ENCODE measurements at places on chromosomes 3 and 15.

DNA sequence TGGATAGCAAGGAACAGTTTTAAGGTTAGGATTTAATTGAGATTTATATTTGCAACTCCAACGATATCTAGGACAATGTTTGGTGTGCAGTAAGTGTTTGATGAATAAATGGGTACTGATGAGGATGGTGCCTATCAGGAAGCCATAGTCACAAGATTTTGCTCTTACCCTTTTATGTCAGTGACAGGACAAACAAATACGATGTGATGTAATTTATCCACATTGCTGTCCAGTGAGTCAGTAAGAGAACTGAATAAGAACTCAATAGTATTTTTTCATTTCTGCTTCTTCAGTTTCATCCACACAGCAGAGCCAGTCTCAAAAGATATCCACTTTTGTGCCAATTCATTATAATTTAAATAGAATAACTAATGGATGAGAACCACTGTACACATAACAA, 18.5 kb downstream of the C3orf85 start:
- no peak overlapping the region for H3K4me3 ChIP-seq
- no peaks in the 10 kb centered on the region for H3K4me1 ChIP-seq
- H3K36me3 ChIP-seq = no peaks in the 10 kb centered on the region
- no peaks in the 10 kb centered on the region for H3K27me3 ChIP-seq
- no peak overlapping the region for H3K27ac ChIP-seq

GRCh38 chr3:182027366-182027765, 315.6 kb downstream of the SOX2 start:
- no peak overlapping the region for H3K4me3 ChIP-seq
- H3K4me1 ChIP-seq = no peaks in the 10 kb centered on the region
- DNase-seq = no peak
- H3K27me3 ChIP-seq = no peaks in the 10 kb centered on the region
- H3K36me3 ChIP-seq = no peaks in the 10 kb centered on the region

GRCh38 chr3:134253475-134254226, 3.0 kb upstream of the RYK start:
- no peaks in the 10 kb centered on the region for H3K36me3 ChIP-seq
- DNase-seq = no peak
- no peaks in the 10 kb centered on the region for H3K27me3 ChIP-seq
- no peaks in the 10 kb centered on the region for H3K4me1 ChIP-seq

- H3K27ac ChIP-seq = no peak overlapping the region
- H3K4me1 ChIP-seq = no peaks in the 10 kb centered on the region
- H3K4me3 ChIP-seq = no peak overlapping the region
- H3K27me3 ChIP-seq = no peaks in the 10 kb centered on the region
- H3K36me3 ChIP-seq = no peaks in the 10 kb centered on the region
Measured at GRCh38 chr15:25244731-25245585, 193.9 kb downstream of the UBE3A start.

- no peak overlapping the region for H3K4me3 ChIP-seq
- no peak overlapping the region for H3K27ac ChIP-seq
- H3K27me3 ChIP-seq = no peaks in the 10 kb centered on the region
- DNase-seq = no peak
- no peaks in the 10 kb centered on the region for H3K4me1 ChIP-seq
Measured at GRCh38 chr3:99625237-99625622, 13.2 kb upstream of the COL8A1 start.

DNA sequence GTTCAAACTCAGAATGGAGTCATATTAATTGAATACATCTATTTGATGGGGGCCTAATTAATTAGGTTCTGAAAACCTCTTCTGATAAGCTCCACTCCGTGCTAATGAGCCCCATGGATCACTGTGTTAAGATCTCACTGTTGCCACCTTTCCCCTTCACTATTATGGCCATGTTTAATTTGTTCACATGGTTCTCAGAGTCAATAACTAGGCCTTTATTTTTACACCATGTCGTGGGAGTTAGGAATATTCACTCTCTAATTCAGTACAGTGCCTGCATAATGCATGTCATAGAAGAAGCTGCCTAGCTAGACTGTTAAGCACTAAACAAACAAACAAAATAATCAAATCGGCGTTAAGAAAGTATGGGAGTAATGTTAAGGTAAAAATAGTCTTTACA, 84.9 kb downstream of the EDEM1 start:
- no peaks in the 10 kb centered on the region for H3K4me1 ChIP-seq
- no peaks in the 10 kb centered on the region for H3K27me3 ChIP-seq
- H3K27ac ChIP-seq = no peak overlapping the region
- no peak for DNase-seq
- no peak overlapping the region for H3K4me3 ChIP-seq

DNA sequence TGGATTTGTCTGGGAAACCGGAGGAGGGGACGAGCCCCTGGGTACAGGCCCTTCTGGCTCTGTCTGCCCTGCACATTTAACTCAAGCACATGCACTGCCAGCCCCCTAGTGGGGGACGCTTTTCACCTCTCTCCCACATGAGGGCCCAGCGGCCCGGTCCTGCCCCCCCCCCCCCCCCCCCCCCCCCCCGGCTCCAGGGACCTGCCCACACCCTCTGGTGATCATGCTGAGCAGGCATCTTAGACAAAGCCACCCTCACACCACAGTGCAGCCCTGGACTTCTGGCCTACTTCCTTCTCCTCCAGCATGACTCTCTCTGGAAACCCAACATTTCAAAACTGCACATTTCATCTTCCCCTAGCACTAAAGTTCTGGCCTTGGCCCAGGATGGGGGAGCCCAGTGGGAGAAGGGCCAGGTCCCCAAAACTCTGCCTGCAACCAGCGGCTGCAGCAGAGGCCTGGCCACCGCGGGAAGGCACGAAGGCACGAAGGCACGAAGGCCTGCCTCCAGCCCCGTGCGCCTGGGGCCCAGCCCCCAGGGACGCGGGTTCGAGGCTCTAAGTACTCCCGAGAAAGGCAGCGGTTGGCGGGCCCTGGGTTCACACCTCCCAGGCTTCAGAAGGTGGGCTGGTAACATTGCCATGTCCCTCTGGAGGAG, 14.1 kb downstream of the KLF15 start:
- DNase-seq = peak; percentile 58
- H3K27me3 ChIP-seq = no peaks in the 10 kb centered on the region
- peaks cover 71% of the 10 kb centered on the region for H3K4me1 ChIP-seq
- H3K4me3 ChIP-seq = no peak overlapping the region

- no peak overlapping the region for H3K4me3 ChIP-seq
- no peaks in the 10 kb centered on the region for H3K27me3 ChIP-seq
- no peak overlapping the region for H3K27ac ChIP-seq
- H3K4me1 ChIP-seq = no peaks in the 10 kb centered on the region
- H3K36me3 ChIP-seq = no peaks in the 10 kb centered on the region
Measured at GRCh38 chr15:79620112-79620857, 188.1 kb downstream of the MINAR1 start.

DNA sequence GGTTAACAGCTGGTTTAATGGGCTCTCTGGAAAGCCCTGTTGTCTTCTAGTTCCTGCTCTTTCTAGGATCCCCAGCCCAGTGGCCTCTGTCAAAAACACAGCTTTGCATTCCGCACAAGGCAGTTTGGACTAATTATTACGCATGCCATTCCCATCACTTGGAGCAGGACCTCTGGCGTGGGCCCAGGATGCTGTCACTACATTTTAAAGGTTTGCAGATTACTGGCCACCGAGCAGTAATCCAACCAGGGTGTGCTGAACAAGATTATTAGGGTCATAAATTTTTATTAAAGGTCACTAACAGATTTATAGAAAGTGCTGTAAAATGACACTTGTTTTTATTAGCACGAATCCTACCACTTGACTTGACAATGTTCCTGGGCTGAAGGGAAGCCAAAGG, 143.6 kb upstream of the SLC6A11 start:
- no peak overlapping the region for H3K27ac ChIP-seq
- H3K36me3 ChIP-seq = no peaks in the 10 kb centered on the region
- no peak for DNase-seq
- H3K4me1 ChIP-seq = no peaks in the 10 kb centered on the region
- no peak overlapping the region for H3K4me3 ChIP-seq
- no peaks in the 10 kb centered on the region for H3K27me3 ChIP-seq

GRCh38 chr3:45507820-45508317, 86.7 kb upstream of the LIMD1 start:
- no peak overlapping the region for H3K4me3 ChIP-seq
- no peak for DNase-seq
- H3K27me3 ChIP-seq = no peaks in the 10 kb centered on the region
- no peak overlapping the region for H3K27ac ChIP-seq
- H3K36me3 ChIP-seq = no peaks in the 10 kb centered on the region

DNA sequence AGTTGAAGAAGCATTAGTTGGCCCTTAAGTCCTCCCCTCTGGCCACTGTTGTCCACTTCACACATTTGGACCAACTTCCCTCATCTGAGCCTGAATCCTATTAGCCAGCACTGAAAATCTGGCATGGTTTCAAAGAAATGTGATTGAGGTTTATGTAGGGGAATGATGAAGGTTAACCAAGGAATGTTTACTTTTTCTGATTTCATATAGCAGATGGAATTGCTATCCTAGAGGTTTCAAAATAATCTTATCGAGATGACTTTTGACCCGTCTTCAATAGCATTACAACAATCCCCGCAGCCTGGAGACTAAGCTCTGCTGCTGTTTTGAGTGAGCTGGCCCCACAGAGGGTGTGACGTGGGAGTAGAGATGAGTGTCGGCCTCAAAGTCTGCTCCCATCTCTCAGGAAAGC, 200.8 kb upstream of the IL12A start:
- no peak overlapping the region for H3K4me3 ChIP-seq
- no peaks in the 10 kb centered on the region for H3K27me3 ChIP-seq
- no peaks in the 10 kb centered on the region for H3K36me3 ChIP-seq
- peak overlapping the region; percentile 52 for H3K27ac ChIP-seq
- no peaks in the 10 kb centered on the region for H3K4me1 ChIP-seq

DNA sequence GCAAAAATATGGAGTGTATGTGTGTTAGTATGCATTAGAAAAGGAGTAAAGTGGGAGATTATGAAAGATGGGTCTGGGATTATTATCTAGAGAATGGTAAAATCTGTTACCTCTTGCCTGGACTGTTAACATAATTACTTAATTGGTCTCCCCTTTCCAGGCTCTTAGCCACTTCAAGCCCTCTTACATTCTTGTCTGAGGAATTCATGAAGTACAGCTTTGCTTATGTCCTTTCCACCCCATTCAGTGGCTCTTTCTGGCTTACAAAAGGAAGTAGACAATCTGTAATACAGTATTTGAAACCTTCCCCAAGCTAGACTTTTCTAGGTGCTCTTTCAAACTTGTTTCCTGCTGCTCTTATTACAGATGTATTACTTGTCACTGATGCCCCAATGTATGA, 129.8 kb downstream of the MBNL1 start:
- no peak overlapping the region for H3K4me3 ChIP-seq
- H3K27ac ChIP-seq = peak overlapping the region; percentile 17
- no peak for DNase-seq
- H3K4me1 ChIP-seq = peaks cover 93% of the 10 kb centered on the region

- no peaks in the 10 kb centered on the region for H3K36me3 ChIP-seq
- DNase-seq = peak; percentile 73
- H3K27me3 ChIP-seq = no peaks in the 10 kb centered on the region
- peaks cover 20% of the 10 kb centered on the region for H3K4me1 ChIP-seq
- H3K27ac ChIP-seq = peak overlapping the region; percentile 39
Measured at GRCh38 chr15:99385865-99386264, 134.6 kb downstream of the LRRC28 start.

DNA sequence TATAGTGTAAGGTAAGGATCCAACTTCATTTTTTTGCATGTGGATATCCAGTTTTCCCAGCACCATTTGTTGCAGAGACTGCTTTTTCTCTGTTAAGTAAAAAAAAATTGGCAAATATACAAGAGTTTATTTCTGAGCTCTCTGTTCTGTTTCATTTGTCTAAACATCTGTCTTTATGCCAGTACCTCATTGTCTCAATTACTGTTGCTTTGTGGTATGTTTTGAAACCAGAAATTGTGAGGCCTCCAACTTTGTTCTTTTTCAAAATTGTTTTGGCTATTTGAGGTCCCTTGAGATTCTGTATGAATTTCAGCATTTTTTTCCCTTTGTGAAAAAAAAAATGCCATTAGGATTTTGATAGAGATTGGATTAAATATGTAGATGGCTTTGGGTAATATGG, 150.5 kb downstream of the MINAR1 start:
- H3K4me3 ChIP-seq = no peak overlapping the region
- H3K36me3 ChIP-seq = no peaks in the 10 kb centered on the region
- DNase-seq = no peak

DNA sequence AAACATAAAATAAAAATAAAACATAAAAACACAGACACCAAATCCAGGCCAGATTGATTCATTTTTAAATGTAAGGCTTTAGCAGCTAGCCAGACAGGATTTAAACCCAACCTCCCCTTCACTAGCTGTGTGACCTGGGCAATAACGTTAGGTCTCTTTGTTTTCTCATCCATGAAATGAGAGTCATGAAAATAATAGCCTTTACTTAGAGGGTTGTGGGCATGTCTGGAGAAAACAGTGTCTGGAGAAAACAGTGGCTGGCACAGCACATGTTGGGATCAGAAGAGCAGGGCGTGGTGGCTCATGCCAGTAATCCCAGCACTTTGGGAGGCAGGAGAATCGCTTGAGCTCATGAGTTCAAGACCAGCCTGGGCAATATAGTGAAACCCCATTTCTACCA, 1.9 kb upstream of the DPPA4 start:
- DNase-seq = no peak
- H3K27me3 ChIP-seq = no peaks in the 10 kb centered on the region
- H3K4me3 ChIP-seq = no peak overlapping the region
- no peaks in the 10 kb centered on the region for H3K36me3 ChIP-seq
- H3K27ac ChIP-seq = no peak overlapping the region

- peaks cover 28% of the 10 kb centered on the region for H3K36me3 ChIP-seq
- no peak overlapping the region for H3K4me3 ChIP-seq
- H3K27me3 ChIP-seq = no peaks in the 10 kb centered on the region
- DNase-seq = no peak
- no peaks in the 10 kb centered on the region for H3K4me1 ChIP-seq
Measured at GRCh38 chr15:85112997-85113396, 131.3 kb downstream of the PDE8A start.

- H3K27ac ChIP-seq = no peak overlapping the region
- peaks cover 5% of the 10 kb centered on the region for H3K4me1 ChIP-seq
- H3K4me3 ChIP-seq = no peak overlapping the region
- DNase-seq = no peak
Measured at GRCh38 chr3:161265916-161266571, 44.9 kb downstream of the NMD3 start.

- H3K27ac ChIP-seq = no peak overlapping the region
- no peaks in the 10 kb centered on the region for H3K4me1 ChIP-seq
- H3K27me3 ChIP-seq = no peaks in the 10 kb centered on the region
- no peak overlapping the region for H3K4me3 ChIP-seq
Measured at GRCh38 chr3:174202561-174202960, 656.6 kb upstream of the NAALADL2 start.

Measured in right atrium auricular region (tissue), 2 donors.